Activated naive CD4-positive, alpha-beta T cell (primary cell): ENCODE measurements at places on chromosomes 16 and 17.

GRCh38 chr17:17681187-17681743 is at the start of gene RAI1:
Gene RAI1 (plus strand): TSS chr17:17681458. CDS start chr17:17792949, 111,491 bp downstream.
- peak; percentile 33 for DNase-seq

DNA sequence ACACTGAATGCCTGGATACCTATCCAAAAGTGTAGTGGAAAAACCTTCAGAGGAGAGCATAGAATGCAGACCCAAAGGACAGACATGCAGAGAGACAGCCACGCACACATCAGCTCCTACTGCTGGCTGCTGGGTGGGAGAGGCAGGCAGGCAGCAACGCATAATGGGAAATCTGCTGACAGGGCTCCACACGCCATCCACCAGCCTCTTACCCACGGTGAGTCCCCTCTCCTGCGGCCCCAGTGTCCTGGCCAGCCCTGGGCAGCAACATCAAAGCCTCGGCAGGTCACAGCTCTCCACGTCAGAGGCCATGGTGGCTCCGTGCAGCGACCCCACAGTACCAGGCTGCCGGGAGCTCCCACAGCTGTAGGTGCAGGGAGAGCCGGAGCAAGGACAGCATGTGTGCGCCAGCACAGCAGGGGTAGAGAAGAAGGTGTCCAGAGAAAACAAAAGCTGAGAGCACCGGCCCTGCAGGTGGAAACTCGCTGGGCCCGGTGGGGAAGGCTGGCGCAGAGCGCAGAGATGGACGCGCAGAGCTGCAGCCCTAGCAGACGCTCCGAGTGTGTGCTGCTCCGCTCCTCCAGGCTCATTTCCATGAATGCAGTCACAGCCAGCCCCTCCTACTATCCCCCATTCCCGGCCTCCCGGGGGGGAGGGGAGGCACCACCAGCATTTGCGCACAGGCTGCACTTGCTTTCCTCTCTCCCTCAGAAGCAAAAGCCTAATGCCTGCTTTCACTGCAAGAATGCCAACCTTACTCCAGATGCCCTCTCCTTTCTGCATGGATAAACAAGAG is 58.9 kb downstream of the CYTH1 start:
- DNase-seq, result no peak

DNA sequence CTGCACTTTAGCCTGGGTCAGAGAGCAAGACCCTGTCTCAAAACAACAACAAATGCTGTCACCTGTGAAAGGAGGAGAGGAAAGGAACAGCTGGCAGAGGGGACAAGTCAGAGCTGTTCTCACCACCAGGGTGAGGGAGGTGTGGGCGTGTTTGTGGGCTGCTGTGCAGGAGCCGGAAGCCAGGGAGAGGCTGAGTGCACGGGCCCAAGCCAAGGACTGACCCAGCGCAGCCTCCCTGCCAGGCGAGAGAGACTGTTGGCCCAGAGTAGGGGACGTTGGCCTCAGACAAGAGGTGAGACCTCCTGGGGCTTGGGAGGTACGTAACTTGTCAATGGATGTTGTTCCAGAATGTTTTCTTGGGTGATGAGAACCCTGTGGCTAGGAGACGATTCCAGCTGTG is 10.7 kb downstream of the SPNS2 start:
- peak; percentile 11 for DNase-seq

- DNase-seq, result no peak
Observed at GRCh38 chr17:50562242-50563091, 2.0 kb downstream of the CACNA1G start.

GRCh38 chr17:7329997-7330637 is 982 bp upstream of the NEURL4 start:
- peak; percentile 62 for DNase-seq

DNA sequence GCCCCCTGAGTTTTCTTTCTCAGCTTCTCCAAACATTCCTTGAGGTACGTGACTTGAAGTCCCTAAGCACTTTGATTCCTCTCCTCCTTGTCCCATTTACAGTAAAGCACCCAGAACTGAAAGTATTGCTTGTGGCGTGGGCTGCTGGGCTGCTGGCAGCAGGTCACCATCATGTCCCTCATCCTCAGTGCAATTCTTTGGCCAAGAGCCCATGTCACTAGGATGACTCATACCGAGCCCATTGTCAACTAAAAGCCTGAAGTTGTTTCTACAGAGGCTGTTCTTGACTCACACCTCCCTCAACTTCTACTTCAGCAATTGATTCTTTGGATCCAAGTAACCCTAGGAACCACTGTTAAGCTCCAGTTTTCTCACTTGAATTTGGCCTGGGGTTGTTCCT is 54.3 kb downstream of the KPNA2 start:
- DNase-seq, result no peak

GRCh38 chr16:86175816-86176215 is 276.9 kb downstream of the IRF8 start:
- no peak for DNase-seq

- DNase-seq, result no peak
Observed at GRCh38 chr16:73076324-73076810, 28.4 kb upstream of the ZFHX3 start.
